Prostate gland (tissue), 2 donors: ENCODE measurements at places on chromosomes 13 and 19. TPM values are rescaled to one million over a fixed set of nuclear protein-coding genes. Genes with fewer than 3 reads are reported as not detected.

GRCh38 chr19:49651029-49651819, 9.2 kb downstream of the SCAF1 start:
- no peak for DNase-seq

- DNase-seq = no peak
These were observed 861.1 kb downstream of the DACH1 start for GRCh38 chr13:71005919-71006318.

UPK1A gene
- total RNA-seq = 3.8 TPM

DNA sequence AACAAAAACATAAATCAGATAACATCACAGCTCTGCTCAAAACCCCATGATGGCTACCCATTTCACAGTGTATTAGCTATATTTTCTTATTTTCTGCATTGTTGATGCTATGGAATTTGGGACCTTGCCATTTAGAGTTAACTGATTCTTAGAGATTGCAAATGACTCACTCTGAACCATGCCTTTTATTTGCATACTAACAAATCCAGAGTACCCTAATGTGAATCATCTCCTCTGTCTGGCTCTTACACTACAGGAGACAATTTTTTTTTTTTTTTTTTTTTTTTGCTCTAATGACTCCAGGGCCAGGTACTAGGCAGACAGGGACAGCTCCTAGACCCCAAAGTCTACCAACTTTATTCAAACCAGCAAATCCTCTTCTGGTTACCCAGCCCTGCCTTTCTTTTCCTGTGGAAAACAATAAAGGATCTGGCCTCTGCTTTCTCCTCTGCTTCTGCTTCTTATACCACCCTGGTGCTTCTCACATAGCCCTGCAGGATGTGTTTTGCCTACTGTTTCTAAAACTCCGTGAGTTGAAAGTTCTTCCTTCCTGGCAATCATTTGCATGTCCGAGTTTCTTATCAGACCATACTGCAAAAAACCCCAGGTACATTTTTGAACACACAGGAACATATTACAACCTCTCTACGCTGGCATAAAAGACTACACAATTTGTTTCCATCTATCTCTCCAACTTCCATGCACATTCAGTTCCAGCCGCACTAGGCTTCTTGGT, 10.6 kb upstream of the ZNF460 start:
- no peak for DNase-seq

DNA sequence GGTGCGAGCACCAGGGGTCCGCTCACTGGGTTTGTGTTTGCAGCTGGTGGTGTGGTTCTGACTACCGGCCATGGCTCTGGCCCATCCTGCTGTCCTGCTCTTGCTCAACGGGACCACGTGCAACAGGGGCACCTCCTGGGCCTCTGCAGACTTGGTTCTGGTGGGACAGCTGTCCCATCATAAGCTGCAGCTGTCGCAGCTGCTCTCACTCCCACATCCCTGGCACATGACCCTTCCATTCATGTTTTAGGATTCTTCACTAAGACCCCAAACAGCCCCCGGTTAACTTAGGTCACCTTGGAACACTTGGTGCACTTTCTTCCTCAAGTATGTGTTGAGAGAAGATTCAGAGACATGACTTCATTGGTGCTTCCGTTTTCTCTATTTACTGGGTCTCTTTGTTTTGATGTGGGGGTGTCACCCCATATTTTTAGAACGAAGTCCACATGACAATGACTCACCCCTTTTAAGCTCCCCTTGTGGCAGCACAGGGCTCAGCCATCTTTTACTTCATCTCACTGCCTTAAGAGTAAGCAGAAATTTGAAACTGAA, 68.4 kb upstream of the ARHGEF7 start:
- DNase-seq = no peak

OR7E24 gene
- total RNA-seq = not detected

DNA sequence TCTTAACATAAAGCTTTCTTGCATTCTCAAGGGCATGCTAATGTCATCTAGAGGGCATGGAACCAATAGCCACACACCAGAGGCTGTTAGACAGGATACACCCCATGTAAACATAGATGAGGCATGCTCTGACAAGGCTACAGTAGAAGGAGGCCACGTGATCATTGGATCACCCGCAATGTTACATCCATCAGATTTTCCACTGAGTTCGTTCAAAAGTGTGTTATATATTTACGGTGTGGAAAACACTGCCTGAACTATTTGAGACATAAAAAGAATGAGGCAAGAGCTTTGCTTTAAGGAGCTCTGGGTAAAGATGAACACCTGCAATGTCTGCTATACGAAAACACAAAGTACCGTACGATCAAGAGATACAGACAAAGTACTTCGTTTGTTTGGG, 817.5 kb upstream of the SLC10A2 start:
- DNase-seq = no peak

DNA sequence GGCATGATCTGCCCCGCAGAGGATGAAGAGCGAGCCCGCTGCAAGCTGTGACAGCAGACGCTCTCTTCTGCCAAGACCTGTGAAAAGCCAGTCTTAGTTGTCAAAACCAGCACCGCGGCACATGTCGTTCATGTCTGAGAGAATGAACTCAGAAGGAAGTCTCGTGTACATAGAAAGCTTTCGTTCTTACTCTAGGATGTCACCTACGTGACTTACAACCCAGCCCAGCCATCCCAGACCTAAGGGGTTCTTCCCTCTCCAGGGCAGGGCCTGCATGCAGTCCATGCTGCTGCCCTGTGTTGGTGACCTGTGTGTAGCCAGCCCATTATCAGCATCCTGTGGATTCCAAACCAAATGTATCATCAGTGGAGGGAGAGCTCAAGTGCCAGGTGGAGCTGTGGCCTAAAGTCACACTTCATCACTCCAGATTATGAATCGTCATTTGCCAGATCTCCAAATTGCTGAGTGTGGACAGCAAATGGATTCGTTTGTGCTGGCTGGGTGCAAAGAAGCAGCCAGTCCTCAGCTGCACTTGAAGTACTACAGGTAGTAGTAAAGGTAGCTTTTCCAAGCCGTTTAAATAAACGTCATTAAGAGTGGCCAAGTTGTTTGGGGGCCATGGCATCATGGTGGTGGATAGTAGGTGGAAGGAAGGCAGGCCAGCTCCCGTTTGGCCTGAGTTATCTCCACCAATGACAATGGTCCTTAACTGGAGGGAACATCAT, 73.9 kb upstream of the GPR183 start:
- no peak for DNase-seq

GRCh38 chr19:54660964-54661363, 1.8 kb upstream of the LILRB4 start:
- no peak for DNase-seq

- no peak for DNase-seq
These were observed 17.7 kb upstream of the UPF1 start for GRCh38 chr19:18814063-18814462.

CCDC8 gene
- total RNA-seq = 32.7 TPM

GRCh38 chr13:36131931-36132297, 732 bp upstream of the DCLK1 start:
- no peak for DNase-seq

DNA sequence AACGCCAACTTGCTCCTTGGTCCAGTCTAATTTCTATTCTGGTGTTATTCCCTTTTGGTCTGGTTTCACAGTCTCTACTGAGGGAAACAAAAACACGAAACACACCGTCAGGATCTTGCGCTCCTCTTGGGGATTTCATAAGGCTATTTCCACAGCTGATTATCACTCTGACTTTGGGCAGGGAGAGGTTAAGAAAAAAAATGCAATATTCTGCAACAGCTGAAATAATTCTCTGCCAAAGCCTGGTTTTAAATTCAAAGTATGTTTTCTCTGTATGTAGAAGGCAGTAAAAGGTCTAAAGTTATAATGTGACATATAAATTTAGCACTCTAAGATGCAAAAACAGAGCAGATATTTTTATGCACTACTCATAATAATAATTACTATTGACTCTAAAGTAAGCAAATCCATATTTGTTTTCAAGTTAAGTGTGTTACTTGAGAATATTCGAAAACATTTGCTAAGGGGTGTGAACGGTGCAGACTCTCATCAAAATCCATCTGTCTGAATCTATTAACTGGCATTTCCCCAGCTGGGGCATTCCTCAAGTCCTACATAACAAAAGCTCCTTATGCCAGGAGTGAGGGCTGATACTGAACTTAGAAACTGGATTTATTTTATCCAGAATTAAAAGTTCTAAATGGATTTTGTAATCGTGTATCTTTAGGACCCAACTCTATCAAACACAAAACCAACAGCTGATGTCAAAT, 38.4 kb upstream of the STARD13 start:
- no peak for DNase-seq

CAPN12 gene
- total RNA-seq = 6.0 TPM

MYO16 gene
- 0.85 TPM for total RNA-seq

- DNase-seq = peak; percentile 80
These were observed 2.5 kb upstream of the PLEKHF1 start for GRCh38 chr19:29662604-29663404.

DNA sequence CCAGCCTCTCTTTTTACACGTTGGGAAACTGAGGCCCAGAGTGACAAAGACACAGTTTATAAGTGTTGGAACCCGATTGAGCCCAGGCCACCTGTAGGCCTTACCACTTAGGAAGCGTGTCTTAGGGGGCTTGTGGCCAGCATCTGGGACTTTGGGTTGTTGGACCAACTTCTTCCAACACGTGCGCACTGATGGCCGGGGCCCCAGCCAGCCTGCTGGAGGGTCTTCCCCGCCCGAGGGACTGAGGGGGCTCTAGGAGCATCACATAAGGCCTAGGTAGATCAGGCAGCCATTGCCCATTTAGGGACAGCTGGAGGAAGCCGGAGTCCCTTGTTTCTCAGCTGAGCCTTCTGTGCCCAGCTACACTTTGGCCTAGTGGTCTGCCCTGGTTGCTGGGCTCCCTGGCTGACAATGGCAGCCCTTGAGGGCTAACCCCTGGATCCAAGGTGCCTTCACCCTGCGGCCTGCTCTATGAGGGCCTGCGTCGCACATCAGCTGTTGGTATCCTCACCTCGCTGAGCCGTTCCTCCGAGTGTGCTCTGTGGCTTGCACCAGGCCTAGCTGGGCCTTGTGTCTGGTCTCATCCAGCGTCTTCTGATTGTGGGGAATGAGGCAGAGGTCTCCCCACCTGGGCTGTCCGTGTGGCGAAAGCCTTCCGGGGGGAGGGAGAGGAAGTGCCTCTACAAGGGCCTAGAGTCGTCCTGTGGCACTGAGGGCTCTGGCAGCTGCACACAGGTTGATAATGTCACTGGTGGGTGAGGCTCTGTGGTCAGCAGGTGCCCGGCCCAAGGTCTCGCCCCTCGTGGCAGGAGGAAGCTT, 1.2 kb downstream of the RAB11B start:
- no peak for DNase-seq

NXNL1 gene
- not detected for total RNA-seq

- no peak for DNase-seq
These were observed 166.1 kb downstream of the ITGBL1 start for GRCh38 chr13:101618440-101619187.

RDH8 gene
- not detected for total RNA-seq

- DNase-seq = peak; percentile 50
These were observed 306 bp downstream of the ZNF540 start for GRCh38 chr19:37594982-37595382.

URAD gene
- not detected for total RNA-seq

DNA sequence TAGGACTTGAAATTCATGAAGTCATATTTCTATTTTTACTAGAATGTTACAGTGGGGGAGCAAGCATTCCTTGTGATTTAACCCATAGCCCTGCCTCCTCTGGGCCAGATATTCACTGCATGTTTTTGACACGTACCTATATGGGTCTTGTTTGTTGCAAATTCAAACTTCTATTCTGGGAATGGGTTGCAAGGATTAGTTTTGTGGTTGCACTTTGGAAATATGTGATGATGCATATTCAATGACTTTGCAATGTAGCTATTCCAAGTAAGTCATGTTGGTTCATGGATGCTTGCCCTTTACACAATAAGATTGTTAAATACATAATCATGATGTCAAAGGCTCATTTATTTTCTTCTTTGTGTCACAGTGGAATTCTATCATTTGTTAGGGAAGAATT, 440.8 kb downstream of the TDRD3 start:
- no peak for DNase-seq

DNA sequence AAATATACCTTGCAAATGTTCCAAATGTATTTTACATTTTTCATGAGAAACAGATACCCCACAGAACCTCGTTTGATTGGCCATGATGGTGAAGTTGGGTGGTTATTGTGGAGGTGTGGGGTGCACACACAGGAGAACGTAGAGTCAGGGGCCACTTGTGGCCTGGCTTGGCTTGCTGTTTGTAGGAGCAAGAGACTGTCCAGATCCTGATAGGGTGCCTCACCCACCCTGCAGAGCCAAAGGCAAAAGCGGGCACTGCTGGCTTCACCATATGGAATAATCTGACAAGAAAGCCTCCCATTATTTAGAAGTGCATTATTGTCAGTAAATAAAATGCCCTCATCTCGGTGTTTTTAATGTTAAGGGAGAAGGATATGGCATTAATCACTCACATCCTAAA, 330.2 kb downstream of the TEX29 start:
- DNase-seq = no peak

GPC5 gene
- total RNA-seq = 0.23 TPM

GRCh38 chr13:31088826-31089420, 72.8 kb downstream of the HSPH1 start:
- no peak for DNase-seq

GRCh38 chr13:66200555-66200954, 1029.6 kb downstream of the PCDH9 start:
- no peak for DNase-seq

- DNase-seq = no peak
These were observed 315.2 kb downstream of the ATP8A2 start for GRCh38 chr13:25686831-25687470.

ZNF536 gene
- total RNA-seq = 1.1 TPM

- DNase-seq = no peak
These were observed 8.4 kb downstream of the GADD45B start for GRCh38 chr19:2484178-2484937.

GRCh38 chr13:73059460-73060250, 850 bp downstream of the KLF5 start:
- peak; percentile 85 for DNase-seq

MAN2B1 gene
- total RNA-seq = 91.9 TPM
